ENCODE measurements at places on chromosomes 13 and 19.

DNA sequence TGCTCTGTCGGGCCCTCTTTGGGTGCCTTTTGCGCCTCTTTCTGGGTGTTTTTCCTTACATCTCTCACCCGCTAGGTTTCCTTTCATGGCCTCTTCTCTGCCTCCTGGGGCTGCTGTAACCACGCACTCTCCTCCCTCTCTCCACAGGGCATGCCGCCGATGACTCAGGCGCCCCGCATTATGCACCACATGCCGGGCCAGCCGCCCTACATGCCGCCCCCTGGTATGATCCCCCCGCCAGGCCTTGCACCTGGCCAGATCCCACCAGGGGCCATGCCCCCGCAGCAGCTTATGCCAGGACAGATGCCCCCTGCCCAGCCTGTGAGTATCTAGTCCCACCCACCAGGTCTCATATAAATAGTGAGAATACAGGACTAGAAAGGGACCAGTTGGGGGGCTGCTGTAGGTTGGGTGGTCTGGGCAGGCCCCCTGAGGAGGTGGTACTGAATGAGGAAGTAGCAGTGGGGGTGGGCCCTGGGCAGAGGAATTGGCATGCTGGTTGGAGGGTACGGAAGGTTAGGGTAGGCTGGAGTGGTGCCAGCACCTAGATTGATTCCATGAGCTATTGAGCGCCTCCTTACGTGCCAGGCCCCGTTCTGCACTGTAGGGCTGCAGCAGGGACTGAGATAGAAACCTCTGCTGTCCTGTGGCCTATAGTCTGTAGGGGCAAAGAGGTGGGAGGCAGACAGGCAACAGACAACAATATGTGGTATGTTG, 11.9 kb downstream of the SNRPA start:
- DNase-seq: no peak

DNA sequence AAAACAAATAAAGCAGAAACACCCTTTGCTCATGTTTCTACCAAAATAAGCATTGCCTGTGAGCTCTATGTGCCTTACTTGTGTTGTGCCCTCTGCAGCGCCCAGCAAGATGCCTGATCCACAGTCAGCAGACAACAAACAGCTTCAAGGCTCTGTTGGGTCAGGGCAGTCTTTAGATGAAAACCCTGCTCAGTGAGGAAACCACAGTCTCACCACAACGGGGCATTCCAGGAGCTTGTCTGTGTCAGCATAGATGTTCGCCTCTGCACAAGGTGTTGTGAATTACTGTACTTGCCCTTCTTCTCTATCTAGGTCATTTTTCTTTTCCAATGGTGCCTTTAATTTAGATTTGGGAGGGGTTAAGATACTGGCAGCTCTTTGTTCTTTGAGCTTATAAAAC, 251.9 kb downstream of the COL4A1 start:
- no peak for DNase-seq

- no peak for DNase-seq
These were observed 660 bp downstream of the CIC start for GRCh38 chr19:42269478-42270345.

GRCh38 chr13:39073983-39074382, 35.7 kb downstream of the NHLRC3 start:
- DNase-seq: no peak
